Osteocyte (in vitro differentiated cells): ENCODE measurements at places on chromosomes 11 and 22. TPM values are rescaled to one million over a fixed set of nuclear protein-coding genes. Genes with fewer than 3 reads are reported as not detected.

DNA sequence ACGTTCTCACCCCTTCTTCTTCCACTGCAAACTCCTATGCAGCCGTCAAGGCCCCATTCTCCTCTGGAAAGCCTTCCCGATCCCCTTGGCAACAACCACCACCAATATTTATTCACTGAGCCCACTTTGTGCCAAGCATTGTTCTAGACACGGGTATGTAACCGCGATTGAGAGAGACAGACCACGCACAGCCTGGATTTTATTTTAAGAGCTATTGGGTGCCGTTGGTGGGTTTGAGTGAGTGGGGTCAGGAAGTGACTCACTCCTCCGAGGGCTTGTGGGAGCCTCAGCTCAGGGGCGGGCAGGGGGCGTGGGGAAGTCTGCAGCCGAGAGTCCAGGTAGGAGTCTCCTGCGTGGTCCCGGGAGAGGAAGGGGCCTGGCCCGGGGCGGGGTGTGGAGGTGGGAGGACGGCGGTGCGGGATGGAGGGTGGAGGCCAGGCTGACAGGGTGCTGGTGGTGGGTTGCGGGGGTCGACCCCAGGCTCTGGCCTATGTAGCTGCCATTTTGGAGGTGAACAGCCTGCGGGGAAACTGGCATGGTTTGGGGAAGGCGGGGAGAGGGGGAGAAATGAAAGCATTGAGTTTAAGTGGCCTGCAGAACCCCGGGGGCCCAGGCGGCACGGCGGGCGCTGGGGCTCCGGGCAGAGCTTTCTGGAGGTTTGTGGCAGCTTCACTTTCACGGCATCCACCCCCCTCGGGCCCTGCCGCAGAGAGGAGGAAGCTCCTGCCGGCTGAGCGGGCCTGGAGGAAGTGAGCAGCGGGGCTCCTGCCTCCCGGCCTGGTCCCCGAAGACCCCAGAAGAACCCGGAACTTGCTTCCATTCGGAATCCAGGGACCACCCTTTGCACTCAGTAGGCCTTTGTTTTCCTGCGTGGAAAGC, 547 bp downstream of the PARVG start:
- no peak for DNase-seq

DNA sequence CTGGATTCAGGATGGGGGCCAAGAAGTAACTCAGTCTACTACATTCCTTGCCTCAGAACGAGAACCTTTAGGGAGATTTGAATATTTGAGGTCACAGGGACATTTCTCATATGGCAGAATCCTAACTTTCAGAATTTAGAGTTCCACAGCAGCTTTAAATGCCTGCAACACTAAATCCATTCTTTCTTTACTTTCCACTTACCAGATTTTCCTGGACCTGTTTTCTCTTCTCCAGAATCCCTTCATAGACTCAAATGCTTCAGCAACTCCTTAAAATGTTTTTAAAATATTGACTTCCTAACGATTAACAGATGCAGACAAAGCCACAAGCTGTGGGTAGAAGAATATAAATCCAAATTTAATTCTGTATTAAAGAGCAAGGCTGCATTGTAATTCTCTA, 63.1 kb downstream of the PRSS23 start:
- no peak for DNase-seq

- no peak for DNase-seq
These were observed 54.8 kb downstream of the NAT10 start for GRCh38 chr11:34160049-34160721.

GRCh38 chr22:39147335-39148025, 5.0 kb downstream of the CBX7 start:
- DNase-seq: no peak

DNA sequence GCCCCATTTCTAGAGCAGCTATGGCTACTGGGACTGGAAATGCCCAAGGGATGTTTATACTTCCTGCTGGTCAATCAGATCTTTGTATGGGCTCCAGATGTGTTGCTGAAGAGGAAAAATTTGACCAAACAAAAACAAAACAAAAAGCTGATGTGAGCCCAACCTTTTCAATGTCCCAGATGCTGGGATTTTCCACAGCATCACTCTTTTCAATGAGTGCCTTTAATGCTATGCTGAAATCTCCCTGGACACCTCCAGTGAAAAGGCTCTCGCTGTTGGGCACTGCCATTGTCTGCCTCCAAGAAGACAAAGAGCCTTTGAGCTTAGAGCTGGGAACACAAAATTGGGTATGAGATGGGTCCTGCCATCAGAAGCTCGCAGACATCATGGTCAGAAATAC, 671.9 kb downstream of the NTM start:
- no peak for DNase-seq

DNA sequence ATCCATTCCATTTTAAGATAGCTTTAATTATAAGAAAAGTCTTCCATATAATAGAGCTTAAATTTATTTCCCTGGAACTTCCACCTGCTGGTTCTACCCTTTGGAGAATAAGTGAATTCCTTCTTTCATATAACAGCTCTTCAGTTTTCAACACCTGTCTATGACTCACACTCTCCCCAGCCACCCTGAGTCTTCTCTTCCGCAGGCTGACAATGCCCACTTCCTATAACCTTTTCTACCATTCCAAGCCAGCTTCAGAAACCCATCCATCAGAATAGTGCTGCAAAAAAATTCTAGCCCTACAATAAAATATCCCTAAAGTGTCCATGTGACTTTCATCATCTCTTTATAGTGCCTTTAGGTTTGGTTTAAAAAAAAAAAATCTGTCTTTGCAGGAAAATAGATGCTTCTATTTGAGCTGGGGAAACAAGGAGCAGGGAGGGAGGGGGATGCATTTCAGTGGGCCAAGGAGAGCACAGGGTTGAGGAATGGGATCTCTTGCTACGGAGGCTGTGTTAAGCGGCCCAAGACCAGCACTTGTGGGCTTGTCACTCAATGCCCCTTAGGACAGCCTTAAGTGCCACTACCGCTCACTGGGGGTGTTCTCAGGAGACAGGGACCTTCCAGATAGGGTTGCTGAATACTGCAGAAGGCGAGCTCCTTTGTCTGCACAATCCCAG, 178.6 kb downstream of the DSCAML1 start:
- no peak for DNase-seq

DNA sequence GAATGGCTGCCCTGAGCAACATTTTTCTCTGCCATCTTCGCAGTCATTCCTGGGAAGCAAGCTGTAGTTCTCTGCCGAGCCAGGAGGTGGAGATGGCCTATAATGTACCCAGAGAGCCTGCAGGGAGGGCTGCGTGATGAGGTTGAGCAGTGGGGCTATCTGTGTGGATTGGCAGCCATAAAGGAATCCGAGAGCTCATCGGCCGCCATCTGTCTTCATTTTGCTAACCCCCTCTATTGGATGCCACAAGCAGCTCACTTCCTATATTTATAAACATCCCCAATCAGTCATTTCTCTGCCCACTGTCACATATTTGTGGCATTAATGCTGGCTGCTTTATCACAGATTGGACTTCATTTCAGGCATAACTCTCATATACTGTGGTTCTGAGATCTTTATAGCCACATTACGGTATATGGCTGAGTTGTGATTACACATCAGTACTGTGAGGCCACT, 209.5 kb downstream of the NTM start:
- no peak for DNase-seq

GRCh38 chr11:46278387-46279125, 1.1 kb downstream of the CREB3L1 start:
- DNase-seq: peak; percentile 91

- DNase-seq: no peak
These were observed 13.5 kb downstream of the TCF20 start for GRCh38 chr22:42256930-42257329.

- no peak for DNase-seq
These were observed 10.4 kb downstream of the SLC15A3 start for GRCh38 chr11:60941371-60942119.

DNA sequence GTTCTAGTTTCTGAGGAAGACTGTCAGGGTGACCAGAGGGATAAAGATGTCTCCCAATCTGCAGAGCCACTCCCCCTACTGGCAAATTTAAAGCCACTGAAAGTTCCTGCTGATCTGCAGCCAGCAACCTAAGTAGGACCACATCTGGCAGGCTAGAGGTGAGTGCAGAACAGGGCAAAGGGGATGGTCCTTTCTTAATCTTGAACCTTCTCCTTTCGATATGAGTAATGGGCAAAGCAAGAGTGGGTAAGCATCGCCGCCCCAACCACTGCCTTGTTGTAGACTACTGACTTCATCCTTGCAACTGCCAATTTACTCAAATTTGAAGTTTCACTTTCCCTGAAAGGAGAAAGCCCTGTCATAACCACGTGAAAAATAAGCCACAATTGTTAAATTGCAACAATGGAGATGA, 30.7 kb downstream of the SCUBE2 start:
- no peak for DNase-seq

DNA sequence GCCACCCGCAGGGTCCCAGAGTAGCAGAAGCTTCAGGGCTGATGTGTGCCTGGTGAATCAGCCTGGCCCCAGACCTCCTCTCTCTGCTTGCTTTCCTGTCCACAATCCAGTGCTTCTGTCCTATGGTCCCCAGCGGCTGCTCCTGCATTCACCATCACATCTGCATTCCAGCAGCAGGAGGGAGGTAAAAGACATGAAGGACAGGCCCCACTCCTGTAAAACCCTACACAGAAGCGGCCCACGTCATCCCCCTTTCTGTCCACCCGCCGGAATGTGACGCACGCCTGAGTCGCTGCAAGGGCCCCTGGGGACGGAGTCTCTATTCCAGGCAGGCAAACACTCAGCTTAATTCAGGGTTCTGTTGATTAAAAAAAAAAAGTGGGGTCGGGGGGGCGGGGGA, 58.3 kb downstream of the CDKN1C start:
- DNase-seq: no peak

DNA sequence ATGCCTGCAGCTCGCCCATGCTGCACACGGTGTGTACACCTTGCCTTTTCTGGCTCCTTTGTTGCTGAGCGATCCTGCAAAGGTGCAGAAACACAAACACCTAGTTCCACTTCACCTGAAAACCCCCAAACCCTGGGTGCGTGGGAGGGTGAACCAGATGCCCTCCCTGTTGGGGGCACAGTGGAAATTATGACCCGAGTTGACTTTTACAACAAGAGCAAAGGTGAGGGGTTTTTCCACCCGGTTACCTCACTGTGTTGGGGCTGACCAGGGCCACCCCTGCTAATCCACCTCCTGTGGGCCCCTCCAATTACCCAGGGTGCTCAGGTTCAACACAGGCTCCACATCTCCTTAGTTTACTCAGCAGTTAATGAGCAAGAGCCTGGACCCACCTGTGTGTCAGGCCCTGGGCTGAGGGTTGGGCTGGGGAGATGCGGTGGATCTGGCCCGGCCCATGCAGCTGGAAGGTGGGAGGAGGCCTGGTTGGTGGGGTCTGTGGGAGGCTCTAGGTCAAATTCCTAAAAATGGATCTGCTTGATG, 42.1 kb downstream of the LRRC32 start:
- peak; percentile 62 for DNase-seq

- no peak for DNase-seq
These were observed 15.3 kb downstream of the CCDC73 start for GRCh38 chr11:32779136-32779535.

- DNase-seq: no peak
These were observed 25.7 kb downstream of the TUB start for GRCh38 chr11:8106679-8107078.

DNA sequence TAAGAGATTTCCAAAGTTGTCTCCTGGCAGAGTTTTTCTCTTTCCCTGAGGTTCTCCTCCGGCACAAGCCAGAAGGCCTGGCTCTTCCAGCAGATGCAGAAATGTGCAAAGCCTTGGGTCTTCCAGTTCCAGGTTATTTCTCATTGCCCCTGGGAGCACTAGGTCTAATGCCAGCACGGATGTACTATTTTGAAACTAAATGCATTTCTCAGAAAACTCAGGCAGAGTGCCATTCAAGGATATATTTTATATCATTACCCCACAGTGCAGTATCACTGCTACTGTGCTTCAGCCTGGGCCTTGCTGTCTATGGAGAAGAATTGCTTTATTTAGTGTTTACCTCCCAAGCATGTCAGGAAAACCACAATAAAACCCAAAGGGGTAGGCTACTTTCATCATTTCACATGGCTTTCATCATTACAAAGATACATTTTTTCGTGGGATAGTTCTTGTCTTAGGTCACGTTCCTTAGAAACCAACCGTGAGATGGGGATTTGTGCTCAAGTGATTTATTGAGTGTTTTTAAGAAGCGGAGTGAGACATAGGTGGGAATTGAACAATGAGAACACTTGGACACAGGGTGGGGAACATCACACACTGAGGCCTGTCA, 22.4 kb upstream of the FZD4 start:
- DNase-seq: no peak

DNA sequence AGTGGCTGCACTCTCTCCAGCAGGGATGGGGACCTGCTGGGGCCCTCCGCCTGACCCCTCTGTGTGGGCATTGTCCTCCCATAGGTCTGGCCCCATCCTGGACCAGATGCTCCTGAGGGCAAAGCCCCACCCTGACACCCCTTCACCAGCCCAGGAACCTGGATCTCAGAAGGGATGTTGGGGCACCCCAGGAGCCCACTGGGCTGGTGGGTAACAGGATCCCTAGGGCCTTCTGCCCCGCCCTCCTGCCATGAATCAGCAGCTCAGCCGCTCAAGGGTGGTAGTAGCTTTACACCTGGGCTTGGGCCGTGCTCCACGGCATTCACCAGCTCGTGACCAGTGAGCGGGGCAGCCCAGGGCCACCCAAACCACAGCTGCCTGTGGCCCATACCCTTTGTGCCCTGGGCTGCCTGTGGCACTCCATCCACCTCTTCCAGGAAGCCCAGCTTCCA, 1.0 kb upstream of the MAPK12 start:
- no peak for DNase-seq

DNA sequence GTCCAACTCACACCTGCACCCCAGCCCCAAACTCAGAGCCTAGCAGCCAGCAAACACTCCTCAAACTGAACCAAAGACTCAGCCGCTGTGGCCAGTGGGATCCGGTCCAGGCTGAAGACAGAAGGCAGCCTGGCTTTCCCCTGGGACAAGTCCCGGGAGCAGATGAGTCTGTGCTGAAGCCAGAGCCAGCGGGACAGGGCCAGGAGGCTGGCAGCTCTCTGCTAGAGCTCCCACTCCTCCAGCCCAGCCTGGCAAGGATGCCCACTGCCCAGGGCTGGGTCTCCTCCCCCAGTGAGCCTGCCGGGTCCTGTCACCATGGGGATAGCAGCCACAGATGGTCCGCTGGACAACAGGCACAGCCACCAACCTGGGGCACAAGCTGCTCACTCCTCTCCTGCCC, 42.9 kb upstream of the PRR5 start:
- DNase-seq: no peak

DNA sequence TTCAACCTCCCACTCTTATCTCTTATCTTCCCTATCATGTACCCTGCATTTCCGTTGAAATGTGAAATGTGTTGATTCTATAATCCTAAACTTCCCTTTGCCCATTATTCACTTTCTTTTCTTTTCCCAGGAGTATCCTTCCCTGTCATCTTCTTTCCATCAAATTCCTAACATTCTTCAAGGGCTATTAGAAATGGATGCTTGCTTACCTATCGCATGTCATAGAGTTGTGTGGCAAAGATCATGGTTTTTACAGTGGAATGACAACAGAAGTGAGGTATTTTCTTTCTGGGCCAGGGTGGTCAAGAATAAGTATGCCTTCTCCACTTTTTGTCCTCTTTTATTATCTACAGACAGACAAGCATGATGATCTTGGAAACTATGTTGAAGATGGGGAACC, 124.4 kb upstream of the SLC5A12 start:
- DNase-seq: no peak

The TTC17 gene
- total RNA-seq: 93.7 and 95.3 TPM in 2 replicates

The THY1 gene
- total RNA-seq: 11.3 and 14.0 TPM in 2 replicates

The RAG1 gene
- total RNA-seq: 0.46 and 0.55 TPM in 2 replicates

The VPS26B gene
- total RNA-seq: 54.3 and 58.8 TPM in 2 replicates

The MUC6 gene
- not detected in 2 replicates for total RNA-seq

The LRRC4C gene
- 0.16 TPM in 2 replicates for total RNA-seq
